ENCODE measurements at places on chromosomes 3 and 15. TPM values are rescaled to one million over a fixed set of nuclear protein-coding genes. Genes with fewer than 3 reads are reported as not detected.

IMPG2 gene
- 0.61 TPM for total RNA-seq

CPA3 gene
- total RNA-seq = 13.0 TPM

SETMAR gene
- 12.7 TPM for total RNA-seq

USP13 gene
- 7.8 TPM for total RNA-seq

IGF2BP2 gene
- 48.1 TPM for total RNA-seq
